CD8-positive, alpha-beta T cell (primary cell): ENCODE measurements at places on chromosomes 16 and 17. TPM values are rescaled to one million over a fixed set of nuclear protein-coding genes. Genes with fewer than 3 reads are reported as not detected.

GRCh38 chr17:29012535-29012934 is 6.7 kb upstream of the SEZ6 start:
- no peak for DNase-seq

DNA sequence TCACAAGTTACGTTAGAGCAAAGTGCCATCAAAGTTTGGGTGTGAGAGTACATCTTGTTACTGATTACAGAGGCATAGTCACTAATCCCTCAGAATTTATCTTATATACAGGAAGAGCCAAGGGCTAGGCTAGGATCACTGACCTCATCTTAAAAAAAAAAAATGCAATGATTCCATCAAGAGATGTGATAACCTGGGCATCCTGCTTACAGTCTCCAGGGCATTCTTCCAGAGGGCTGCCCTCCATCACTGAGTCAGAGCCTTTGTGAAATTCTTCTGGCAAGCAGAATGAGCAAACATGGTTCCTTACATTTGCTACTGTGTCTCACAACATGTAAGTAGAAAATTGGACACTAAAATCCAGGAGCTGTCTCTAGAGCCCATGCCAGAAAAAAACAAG is 410.6 kb downstream of the ZFHX3 start:
- DNase-seq, result no peak

GFER gene
- 15.6 TPM for total RNA-seq

GRCh38 chr16:72743011-72743761 is 304.7 kb downstream of the ZFHX3 start:
- DNase-seq, result no peak

- no peak for DNase-seq
Observed at GRCh38 chr17:74159226-74159840, 44.1 kb upstream of the RPL38 start.

PRAC2 gene
- not detected for total RNA-seq

HSD17B2 gene
- total RNA-seq, result not detected

SDK2 gene
- total RNA-seq, result 10.0 TPM

NOL3 gene
- total RNA-seq, result 0.71 TPM

CCDC154 gene
- 2.2 TPM for total RNA-seq

KRTAP2-2 gene
- not detected for total RNA-seq

DNA sequence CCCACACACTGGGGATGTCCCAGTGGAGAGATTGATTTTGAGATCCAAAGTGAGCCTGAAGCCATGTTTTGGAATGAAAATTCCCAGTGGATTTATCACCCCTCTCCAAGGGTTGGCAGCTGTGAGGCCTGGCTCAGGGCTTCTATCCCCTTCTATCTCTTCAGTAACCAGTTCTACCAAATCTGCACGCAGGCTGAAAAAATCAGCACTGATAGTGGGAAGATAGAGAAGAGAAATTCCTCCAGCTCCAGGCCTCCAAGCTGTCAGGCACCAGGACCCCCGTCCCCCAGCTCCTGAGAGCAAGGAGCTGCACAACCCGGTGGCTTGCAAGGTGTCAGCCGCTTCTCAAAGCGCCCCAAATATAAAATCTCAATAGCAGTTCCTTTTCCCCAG is 1.0 kb downstream of the FLOT2 start:
- DNase-seq, result no peak

EIF4A3 gene
- 121 TPM for total RNA-seq

CFAP97D1 gene
- not detected for total RNA-seq

SMIM22 gene
- total RNA-seq, result not detected

KCNJ12 gene
- total RNA-seq, result 0.08 TPM

- DNase-seq, result no peak
Observed at GRCh38 chr16:80583466-80583865, 42.7 kb downstream of the DYNLRB2 start.

PYY gene
- not detected for total RNA-seq

DNA sequence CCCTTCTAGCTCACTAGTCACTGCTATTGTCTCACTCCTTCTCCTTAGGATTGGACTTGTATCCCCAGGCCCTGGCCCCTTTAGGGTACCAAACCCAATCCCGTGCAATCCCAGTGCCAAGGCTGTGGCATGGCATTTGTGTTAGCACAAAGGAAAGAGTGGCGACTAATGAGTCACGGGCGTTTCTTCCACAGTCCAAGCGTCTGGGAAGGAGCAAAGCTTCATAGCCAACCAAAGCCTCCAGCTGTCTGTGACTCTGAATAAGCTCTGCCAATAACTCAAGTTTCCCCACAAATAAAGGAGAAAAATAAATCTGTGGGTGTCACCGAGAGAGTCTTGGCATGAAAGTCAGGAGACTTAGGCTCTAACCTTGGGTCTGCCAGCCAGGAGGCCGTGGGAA is 54.6 kb upstream of the COX10 start:
- DNase-seq, result no peak

GRCh38 chr17:48351911-48352332 is 78.1 kb downstream of the SKAP1 start:
- no peak for DNase-seq

DNA sequence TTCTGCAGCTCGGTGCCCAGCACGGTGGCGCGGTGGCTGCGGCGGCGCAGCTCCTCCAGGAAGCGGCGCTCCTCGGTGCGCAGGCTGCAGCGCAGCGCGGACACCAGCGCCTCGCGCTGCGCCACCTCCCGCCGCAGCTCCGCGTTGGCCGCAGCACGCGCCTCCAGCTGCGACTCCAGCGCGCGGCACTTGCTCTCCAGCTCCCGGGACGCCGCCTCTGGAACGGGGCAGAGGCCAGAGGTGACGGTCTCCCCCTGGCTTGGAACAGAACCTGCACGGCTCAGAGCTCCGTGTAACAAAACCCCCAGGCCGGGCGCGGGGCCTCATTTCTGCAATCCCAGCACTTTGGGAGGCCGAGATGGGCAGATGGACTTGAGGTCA is 13.2 kb upstream of the CLUH start:
- DNase-seq, result peak; percentile 58

DNA sequence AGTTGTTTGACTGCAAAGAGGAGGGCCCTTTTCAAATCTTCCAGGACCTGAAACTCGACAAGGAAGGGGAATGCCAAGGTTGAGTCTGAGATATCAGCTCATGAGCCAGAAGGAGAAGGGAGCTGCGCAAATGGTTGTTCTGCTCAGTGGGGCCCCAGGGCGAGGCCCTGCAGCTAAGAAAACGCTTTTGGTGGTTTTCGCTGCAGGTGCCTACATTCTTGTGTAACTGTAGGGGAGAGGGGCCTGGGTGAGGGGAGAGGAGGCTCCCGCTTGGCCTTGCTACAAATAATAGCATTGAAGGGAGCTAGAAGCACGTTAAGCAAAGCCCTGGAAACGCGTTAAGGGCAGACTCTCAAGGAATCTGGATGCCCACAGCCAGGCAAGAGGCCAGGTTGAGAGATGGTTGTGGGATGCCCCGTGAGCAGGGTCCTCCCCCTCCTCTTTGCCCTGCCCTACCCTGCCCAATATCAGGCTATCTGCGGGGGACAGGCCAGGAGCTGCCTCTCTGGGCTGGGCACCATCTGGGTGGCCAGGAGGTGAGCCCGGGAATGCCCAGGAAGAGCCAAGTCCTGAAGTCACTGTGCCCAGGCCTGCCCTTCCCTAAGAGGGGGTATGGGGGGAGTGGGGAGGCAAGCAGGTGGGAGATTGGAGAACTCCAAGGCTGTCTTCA is 21.9 kb downstream of the GPR142 start:
- no peak for DNase-seq
